ENCODE measurements at places on chromosomes 4 and X. TPM values are rescaled to one million over a fixed set of nuclear protein-coding genes. Genes with fewer than 3 reads are reported as not detected.

- DNase-seq: no peak
Measured at GRCh38 chr4:68987007-68987406, 35.4 kb upstream of the UGT2A3 start.

FAM184B gene
- total RNA-seq: 0.03 TPM

DNA sequence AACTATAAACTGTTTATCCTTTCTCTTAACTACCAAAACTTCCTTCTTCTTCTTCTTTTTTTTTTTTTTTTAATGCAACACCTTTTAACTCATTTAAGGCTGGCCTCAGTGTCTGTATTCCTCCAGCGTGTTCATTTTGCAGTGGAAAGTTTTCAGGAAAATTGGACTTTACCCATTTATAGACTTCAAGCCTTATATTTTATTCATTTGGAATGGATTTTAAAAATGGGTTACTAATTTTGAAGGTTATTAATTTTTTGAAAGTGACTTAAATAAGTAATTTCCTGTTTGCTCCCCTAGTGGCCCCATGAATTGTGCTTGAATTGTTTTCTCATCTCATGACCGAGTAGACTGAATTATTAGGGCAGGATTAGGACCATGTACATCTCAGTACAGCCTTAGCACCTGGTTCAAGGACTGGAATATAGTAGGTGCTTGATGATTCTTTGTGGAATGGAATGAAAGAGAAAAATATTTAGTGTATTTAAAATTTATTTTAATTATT, 282.7 kb downstream of the ANKRD50 start:
- DNase-seq: no peak

GRCh38 chr4:125781651-125782050, 466.9 kb downstream of the FAT4 start:
- DNase-seq: no peak

DNA sequence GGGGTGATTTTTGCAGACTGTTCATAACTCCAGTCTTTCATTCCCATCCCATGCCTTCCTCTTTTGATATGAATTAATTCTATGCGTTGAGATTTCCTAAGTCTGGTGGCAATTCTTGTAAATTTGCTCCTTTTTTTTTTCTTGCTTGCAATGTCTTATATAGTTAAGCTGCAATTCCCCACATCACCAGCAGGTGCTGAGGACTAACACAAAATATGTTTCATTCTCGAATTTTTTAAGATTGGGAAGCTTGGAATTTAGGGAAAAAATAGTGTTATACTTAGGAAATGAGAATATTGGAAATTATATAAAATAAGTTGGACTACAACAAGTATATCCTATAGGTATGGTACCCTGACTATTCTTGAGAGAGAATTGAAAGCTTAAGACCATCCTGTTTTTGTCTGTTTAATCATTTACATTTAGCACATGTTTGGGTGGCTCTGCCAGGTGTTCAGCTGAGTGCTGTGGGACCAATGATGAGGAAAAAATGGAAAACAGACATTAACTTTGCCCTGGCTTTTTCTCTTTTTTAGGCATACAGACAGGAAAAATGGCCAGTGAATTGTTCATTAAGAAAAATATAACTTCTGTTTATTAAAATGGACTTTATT, 30.2 kb downstream of the AFF2 start:
- DNase-seq: no peak

ACOX3 gene
- total RNA-seq: 15.4 TPM

Measured in Panc1 (cell line).